ENCODE measurements at places on chromosomes 1 and 21.
A peak's percentile ranks its signal among the peaks of the same experiment; 100 is the strongest.

DNA sequence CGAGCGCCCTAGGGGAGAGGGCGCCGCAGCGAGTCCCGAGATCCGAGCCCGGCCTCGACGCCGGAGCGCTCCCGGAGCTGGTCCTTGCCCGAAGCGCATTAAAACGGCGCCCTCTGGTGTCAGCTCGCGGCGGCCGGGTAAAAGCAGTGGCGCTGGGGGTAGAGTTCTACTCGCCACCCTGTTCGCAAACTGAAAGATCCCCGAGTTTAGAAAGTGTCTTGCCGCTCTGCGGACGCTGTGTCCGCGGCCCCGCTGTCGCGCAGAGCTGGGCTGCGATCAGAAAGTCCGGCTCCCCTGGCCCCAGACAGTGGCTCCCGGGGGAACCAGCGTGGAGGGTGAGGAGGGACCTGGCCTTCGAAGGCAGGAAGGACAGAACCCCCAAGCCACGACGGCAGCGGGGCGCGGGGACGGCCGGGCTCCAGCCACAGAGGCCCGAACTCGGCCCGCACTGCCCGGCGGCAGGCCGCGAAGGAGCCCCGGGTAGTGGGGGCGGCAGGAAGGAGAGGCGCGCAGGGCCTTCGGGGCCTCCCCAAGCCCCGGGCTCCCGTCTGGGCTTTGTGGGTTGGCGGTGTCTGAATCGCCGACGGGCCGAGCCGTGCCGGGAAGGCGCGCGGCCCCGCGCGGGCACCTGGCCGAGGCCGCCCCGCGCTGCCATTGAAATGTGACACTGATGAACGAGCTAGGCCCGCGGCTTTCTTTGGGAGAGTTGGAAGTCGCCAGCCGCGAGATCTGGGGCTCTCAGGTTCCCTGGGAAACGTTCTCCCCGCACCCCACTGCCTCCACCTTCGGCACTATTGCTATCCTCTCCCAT lies 39.1 kb upstream of the NFIA start:
- peak; percentile 64 for DNase-seq

GRCh38 chr1:241939798-241940197 lies 17.8 kb upstream of the BECN2 start:
- no peak for DNase-seq

- DNase-seq, result no peak
These were observed 81.4 kb downstream of the NCAM2 start for GRCh38 chr21:21079646-21080045.

- DNase-seq, result no peak
These were observed 42.3 kb downstream of the VAMP4 start for GRCh38 chr1:171699531-171699930.

DNA sequence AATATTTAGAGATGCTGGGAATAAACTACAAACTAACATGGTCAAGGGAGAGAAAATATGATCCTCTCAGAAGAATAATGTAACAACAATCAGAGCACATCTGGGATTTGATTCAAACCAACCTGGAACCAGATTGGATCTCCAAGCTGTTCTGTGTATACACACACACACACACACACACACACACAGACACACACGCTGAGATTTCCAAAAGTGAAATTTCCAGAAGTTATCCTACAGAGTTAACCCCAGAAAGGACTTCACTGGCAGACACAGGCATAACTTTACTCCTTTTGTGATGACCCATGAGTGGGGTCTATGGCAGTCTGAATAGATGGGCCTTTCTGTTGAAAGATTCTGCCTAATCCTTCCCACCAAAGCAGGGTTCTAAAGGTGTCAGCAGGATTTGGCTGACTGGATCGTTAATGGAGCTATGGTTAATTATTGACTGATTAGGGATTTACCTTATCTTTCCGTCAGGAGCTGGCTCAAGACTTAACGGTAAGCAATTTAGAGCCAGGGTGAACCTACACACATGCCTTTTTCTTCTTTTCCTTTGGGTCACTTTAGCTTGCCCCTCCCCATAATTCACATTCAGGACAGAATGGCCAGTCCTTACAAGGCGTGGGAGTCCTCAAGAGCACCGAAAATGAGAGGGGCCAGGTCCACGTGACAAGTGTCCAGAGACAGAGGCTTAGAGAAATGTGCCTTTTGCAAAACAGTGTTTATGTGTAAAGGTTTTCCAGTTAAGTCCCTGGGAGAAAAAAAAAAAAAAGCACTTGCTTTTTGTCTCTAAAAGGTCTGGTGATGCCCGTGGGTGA lies 10.9 kb upstream of the PROX1 start:
- no peak for DNase-seq

- DNase-seq, result no peak
These were observed 77.4 kb downstream of the NPHP4 start for GRCh38 chr1:5914676-5915365.

DNA sequence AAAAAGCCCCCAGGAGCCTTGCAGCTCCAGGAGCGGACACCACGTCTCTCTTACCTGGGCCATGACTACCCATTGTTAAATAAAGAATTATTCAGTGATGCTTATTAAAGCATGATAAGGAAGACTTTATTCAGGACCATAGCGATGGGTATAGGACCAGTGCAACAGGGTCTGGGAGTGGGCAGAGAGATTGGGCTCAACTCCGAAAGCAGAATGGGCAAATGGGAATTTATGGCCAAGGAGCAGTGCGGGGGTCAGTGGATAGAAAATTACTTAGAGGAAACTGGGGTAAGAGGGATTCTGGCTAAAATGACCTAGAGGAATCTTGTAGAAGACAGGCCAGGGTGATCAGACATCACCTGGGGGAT lies 580 bp upstream of the ATP5PO start:
- DNase-seq, result no peak

GRCh38 chr21:25107708-25108107 lies 499.6 kb downstream of the MRPL39 start:
- no peak for DNase-seq

DNA sequence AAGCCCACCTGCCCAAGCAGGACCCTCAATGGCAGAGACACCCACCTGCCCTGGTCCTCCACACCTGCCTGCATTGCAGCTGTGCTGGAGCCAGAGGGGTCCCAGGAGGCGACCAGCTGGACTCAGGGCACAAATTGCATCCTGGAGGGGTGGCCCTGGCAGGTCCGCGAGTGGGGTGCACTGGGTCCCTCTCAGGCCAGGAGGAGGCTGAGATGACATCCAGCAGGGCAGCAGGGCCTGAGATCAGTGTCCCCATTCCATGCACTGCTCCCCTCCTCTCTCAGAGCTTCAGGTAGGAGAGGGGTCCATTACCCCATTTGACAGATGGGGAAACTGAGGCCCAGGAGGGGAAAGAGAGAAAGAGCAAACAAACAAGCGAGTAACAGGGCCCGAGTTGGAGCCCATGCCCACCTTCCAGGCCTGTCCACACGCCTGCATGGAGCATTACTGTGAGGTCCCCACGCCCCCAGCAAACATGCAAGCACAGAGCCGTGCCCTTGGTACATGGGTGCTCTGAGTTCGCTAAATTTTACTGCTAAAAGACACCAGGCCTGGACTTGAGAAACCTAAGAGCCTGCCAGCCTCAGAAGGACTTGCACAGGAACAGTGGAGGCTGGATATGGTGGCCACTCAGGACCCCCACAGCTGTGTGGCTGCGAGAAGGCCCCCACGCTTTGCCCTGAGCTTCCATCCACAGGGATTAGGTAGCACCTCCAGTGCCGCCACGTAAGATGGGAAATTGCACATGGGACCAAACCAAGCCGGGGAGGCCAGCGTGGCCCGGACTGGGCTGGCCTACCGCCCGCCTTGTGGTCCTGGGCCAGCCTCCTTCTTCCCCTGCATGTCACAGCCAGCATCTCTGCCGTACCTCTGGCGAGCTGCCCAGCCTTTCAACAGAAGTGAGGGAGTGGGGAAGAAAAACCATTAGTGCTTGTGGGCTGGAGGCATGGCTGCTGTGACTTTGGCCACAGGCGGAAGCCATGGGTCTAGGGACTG lies 7.4 kb downstream of the WNT3A start:
- no peak for DNase-seq

- DNase-seq, result no peak
These were observed 832.3 kb downstream of the LTN1 start for GRCh38 chr21:28160378-28160777.

- DNase-seq, result no peak
These were observed 256.5 kb downstream of the FGGY start for GRCh38 chr1:59553371-59553770.

DNA sequence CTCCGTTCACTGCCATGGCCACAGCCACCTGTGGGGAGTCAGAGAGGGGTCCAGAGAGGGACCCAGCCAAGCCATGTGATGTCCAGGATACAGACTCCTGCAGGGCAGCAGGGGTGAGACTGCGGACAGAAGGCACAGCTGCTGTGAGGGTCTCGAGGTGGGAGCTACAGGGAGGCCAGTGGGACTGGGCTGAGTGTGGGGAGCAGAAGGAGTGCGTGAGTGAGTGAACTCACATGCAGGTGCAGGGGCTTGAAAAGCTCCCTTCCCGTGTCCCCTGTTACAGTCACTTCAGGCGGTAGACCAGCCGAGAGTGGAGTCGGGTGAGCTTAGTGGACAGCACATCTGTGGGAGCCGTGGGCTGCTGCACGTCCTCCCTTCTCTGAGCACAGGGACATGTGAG lies 42.4 kb downstream of the S100B start:
- no peak for DNase-seq

GRCh38 chr1:108801101-108801500 lies 54.6 kb downstream of the STXBP3 start:
- no peak for DNase-seq

DNA sequence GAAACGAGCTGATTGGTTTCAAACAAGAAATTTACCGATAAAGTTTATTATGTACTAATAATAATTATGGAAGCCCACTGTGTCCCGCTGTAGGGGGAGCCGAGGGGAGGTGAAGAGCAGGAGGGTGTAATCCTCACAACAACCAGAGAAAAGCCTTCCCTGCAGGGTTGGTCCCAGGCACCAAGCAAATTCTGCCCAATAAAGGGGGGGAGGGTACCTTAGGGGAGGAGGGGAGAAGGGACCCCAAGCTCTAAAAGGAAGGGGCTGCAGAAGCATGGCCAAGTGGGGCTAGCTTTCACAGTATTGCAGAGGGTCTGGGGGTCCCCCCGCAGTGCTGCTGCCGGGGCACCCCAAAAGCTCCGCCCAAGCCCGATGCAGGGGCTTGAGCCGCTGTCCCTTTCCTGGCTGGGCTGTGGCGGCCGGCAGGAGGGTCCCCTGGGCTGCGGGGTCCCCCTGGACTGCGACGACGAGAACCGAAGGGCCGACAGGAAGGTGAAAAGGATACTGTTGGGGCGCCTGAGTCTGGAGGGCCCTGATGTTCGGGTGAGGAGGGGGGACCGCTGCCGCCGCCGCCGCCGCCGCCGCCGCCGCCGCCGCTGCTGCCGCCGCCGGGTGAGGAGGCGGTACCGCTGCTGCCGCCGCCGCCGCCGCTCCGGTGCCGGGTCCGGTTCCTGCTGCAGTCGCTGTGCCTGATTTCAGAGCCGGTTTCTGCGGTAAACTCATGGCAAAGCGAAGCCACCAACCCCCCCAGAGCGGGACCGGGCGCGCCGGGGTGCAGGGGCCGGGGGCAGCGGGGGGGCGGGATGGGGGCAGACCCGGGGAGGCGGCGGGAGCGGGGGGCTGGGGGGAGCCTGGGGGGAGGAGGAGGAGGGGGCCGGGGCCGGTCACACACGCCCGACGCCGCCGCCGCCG lies 771 bp downstream of the EIF4G3 start:
- DNase-seq, result peak; percentile 40

GRCh38 chr1:110964455-110964903 lies 757 bp upstream of the LRIF1 start:
- DNase-seq, result no peak

DNA sequence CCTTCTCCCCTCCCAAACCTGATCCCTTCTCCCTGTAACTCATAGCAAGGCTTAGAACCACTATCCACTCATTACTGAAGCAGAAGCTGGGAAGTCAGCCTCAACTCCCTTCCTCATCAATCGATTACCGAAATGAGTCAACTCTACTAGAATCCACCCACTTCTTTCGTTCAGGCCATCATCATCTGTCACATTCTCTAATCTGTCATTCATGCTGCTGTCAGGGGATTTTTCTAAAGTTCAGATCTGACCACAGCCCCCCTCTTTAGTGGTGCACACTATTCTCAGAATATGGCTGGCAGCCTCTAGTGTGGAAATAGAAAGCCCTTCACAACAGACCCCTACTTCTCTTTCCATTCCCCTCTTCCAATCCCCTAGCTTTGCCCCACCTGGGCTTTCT lies 5.1 kb downstream of the NT5C1A start:
- DNase-seq, result no peak

DNA sequence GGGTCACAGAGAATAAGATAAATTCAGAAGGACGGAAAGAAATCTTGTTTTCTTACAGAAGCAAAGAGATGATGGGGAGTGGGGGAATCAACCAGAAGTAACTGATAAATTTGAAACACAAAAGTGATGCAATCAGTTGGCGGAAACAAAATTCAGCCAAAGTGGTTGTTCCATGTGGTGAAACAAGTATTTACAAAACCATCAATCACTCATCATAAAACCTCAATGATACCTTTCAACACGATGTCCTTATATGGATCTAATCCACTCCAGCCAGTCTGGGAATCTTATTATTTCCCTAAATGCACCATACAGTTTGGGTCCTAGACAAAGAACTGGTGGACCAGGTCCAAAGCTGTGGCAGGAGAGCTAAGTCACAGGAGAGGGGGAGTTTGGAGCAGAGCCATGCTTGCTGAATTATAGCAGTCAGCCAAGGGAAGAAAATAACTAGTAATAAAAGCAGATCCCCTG lies 303.8 kb upstream of the LRRC7 start:
- no peak for DNase-seq

DNA sequence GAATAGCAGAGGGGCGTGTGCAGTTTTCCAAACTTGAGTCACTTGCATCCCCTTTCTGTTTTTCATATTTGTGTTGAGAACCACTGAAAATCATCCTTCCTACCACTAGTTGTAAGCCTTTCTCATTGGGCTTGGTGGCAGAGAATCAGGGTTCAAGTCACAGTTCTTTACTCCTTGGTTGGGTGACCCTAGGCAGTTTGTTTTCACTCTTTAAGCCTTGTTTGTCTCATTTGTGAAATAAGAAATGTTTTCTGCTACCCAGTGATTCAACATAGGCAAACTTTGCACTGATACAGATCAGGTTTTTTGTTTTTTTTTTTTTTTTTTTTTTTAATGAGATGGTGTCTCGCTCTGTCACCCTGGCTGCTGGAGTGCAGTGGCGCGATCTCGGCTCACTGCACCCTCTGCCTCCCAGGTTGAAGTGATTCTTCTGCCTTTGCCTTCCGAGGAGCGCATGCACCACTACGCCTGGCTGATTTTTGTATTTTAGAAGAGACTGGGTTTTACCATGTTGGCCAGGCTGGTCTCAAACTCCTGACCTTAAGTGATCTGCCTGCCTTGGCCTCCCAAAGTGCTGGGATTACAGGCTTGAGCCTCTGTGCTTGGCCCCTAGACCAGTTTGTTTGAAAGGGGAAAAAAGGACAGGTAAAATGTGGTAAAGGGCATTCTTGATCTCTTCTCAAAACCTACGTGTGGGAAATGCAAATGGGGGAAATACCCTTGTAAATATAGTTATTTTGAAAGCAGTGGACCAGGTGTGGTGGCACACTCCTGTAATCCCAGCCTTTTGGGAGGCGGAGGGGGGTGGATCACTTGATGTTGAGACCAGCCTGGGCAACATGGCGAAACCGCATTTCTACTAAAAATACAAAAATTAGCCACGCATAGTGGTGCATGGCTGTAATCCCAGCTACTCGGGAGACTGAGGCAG lies 3.2 kb downstream of the CLIC4 start:
- no peak for DNase-seq

GRCh38 chr1:167645625-167646414 lies 15.8 kb downstream of the RCSD1 start:
- DNase-seq, result no peak

- DNase-seq, result no peak
These were observed 94.0 kb downstream of the SLC35F3 start for GRCh38 chr1:233998456-233998855.
